ENCODE measurements at places on chromosomes 16 and 17.

- no peaks in the 10 kb centered on the region for H3K27me3 ChIP-seq
- no peaks in the 10 kb centered on the region for H3K36me3 ChIP-seq
- DNase-seq, result no peak
These were observed 87.3 kb upstream of the CORO6 start for GRCh38 chr17:29709866-29710519.

- peaks cover 58% of the 10 kb centered on the region for H3K27me3 ChIP-seq
- H3K4me3 ChIP-seq, result no peak overlapping the region
- H3K27ac ChIP-seq, result no peak overlapping the region
- no peaks in the 10 kb centered on the region for H3K4me1 ChIP-seq
These were observed 1.9 kb downstream of the ADAM11 start for GRCh38 chr17:44760474-44761308.

DNA sequence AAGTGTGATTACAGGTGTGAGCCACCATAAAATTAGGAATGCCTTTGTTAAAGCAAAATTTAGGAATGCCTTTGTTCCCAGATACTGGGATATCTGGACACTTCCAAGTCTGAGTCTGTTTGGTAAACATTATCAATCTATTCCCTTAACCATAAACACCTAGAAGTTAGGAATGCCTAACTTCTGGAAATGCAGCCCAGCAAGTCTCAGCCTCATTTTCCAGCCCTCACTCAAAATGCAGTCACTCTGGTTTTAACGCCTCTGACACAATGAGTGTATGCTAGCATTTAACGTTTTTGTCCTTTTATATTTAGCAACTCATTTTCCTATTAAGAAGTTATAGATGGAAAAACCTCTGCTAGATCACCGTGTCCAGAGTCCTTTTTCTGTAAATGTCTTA lies 34.4 kb upstream of the HAS3 start:
- peaks cover 13% of the 10 kb centered on the region for H3K36me3 ChIP-seq
- H3K27ac ChIP-seq, result no peak overlapping the region
- H3K4me1 ChIP-seq, result peaks cover 36% of the 10 kb centered on the region
- H3K27me3 ChIP-seq, result no peaks in the 10 kb centered on the region
- no peak for DNase-seq
- no peak overlapping the region for H3K4me3 ChIP-seq

- DNase-seq, result no peak
- no peaks in the 10 kb centered on the region for H3K27me3 ChIP-seq
- H3K27ac ChIP-seq, result no peak overlapping the region
- H3K4me1 ChIP-seq, result no peaks in the 10 kb centered on the region
These were observed 2.1 kb downstream of the IGFALS start for GRCh38 chr16:1791256-1791942.

GRCh38 chr16:71746442-71747046 lies 22.0 kb upstream of the PHLPP2 start:
- H3K4me3 ChIP-seq, result no peak overlapping the region
- DNase-seq, result peak; percentile 15
- H3K27ac ChIP-seq, result no peak overlapping the region
- H3K36me3 ChIP-seq, result peaks cover 67% of the 10 kb centered on the region
- no peaks in the 10 kb centered on the region for H3K27me3 ChIP-seq
